ENCODE measurements at places on chromosomes 3 and 15. TPM values are rescaled to one million over a fixed set of nuclear protein-coding genes. Genes with fewer than 3 reads are reported as not detected.

SSUH2 gene
- not detected for total RNA-seq

HMG20A gene
- total RNA-seq = 34.3 TPM

C3orf62 gene
- total RNA-seq = 5.2 TPM

CRABP1 gene
- not detected for total RNA-seq

MRPS25 gene
- total RNA-seq = 87.3 TPM

ENTPD3 gene
- total RNA-seq = not detected

JMJD7 gene
- total RNA-seq = 8.8 TPM

SLC35G2 gene
- 0.40 TPM for total RNA-seq

MLF1 gene
- total RNA-seq = 1.6 TPM

HEG1 gene
- total RNA-seq = 7.2 TPM

VGLL3 gene
- total RNA-seq = 0.05 TPM

FANCD2 gene
- 33.8 TPM for total RNA-seq

UBA7 gene
- 27.8 TPM for total RNA-seq

All from activated T-cell treated with anti-CD3 and anti-CD28 coated beads, Interleukin-2, amount 50 U/mL, for 4 hours (primary cell).